ENCODE measurements at places on chromosomes 6 and 20.

DNA sequence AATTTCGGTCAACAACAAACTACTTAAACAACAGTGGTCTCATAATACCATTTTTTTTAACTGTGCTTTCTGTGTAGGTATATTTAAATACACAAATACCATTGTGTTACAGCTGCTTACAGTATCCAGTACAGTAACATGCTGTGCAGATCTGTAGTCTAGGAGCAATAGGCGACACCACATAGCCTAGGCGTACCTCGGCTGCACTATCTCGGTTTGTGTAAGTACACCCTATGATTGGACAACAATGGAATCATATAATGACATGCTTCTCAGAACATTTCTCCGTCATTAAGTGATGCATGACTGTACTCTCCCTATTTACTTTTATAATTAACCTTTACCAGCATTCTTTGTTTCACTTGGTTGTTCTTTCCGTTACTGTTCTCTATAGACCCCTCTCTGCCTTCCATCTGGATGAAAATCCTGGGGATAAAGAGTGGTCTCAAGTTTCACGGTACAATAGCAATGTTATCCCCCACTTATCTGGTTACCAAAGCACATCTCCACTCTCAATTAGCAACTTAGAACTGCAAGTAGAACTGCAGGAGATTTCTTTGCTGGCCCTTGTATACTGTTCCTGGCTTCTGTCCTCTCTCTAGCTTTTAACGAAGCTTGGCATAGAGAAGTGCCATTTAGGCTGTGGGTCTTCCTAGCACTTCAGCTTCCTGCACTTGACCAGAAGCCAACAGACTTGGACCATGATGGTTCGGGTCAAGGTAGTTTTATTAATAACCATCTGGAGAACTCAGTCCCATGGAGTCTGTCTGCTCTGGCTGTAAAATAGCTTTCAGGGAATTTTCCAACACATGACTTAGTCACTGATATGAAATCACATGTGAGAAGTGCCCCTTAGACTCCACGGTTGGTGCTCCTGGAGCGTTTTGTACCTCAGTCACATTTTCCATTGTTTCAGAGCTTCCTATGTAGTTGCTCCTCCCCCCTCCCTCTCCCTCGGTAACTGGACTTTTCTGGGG, 80.4 kb upstream of the POPDC3 start:
- DNase-seq = no peak

GRCh38 chr6:161557333-161558107, 283.7 kb upstream of the AGPAT4 start:
- DNase-seq = no peak

DNA sequence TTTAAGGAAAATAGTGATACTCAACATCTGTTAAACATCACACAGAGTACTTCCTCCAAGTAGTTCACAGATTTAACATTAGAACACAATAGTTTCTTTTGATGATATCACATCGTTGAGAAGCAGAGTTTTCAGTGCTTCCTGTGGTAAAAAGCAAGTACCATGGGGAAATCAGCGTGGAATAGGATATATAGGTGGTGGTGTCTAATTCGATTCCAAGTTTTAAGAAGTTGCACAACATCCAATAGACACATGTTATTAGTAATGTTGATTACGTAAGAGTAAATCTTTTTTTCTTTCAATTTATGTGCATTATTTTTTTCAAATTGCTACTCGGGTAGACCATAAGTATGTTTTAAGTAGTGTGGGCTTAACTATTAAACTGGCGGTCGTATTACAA, 360.7 kb downstream of the NKAIN2 start:
- no peak for DNase-seq

DNA sequence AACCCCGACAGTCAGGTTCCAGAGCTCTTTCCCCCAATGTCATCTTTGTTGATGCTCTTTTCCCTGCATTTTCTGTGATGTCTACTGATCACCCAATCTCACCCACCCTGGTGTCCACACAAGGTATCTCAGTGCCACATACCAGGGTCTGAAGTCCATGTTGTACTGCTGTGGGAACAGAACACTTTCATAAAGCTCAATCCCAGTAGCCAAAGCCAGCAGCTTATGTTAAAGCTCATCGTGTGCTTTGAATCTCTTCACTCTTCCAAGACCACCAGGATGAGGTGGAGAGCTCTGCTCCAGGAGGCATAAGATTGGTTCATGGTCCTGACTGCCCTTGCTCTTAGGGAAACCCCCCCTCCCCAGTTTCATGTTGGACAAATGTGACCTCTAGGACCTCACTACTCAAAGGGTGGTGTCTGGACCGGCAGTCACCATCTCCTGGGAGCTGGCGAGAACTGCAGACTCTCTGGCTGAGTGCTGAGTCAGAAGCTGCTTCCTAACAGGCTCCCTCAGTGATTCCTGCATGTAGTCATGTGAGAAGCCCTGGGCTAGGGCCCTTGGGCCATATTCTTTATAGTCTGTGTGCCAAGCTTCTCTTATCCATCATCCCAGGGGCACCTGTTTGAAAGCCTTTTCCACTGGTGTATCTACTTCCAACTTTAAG, 13.4 kb upstream of the CPNE5 start:
- DNase-seq = no peak

DNA sequence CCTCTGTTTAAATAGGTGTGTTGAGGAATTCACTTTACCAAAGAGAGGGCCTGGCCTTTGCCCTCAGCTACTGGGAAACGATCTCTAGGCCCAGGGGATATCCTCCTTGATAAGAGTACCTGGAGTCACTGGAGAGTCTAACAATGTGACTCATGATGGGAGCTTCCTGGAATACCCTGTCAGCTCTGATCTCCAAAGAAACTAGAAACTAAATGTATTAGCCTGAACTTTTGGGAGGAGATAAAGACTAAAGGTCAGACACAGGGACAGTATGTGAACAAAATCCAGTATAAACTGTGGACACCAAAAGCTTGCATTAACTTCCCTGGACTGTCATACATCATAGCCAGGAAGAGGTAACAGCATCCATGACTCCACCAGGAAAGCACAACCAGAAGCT, 148.5 kb downstream of the RNGTT start:
- DNase-seq = no peak

GRCh38 chr6:150930841-150931240, 65.3 kb downstream of the MTHFD1L start:
- no peak for DNase-seq

DNA sequence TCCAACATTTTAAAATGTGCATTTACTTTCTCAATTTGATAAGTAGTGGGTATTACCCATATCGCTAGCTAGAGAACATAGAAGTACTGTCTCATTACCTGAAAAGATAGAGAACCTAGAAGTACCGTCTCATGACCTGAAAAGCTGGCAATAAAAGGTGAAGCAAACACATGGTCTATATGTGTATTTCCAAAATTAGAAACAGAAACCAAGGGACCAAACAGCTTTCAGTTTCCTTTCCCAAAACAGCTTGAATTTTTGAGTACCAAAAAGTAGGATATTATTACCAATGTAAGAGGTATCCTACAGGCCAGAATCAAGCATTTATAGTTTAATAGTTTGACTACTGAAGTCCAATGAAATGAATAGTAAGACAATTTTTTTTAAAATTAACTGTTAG, 77.2 kb downstream of the KIF13A start:
- DNase-seq = no peak

- no peak for DNase-seq
These were observed 582.6 kb upstream of the MMS22L start for GRCh38 chr6:97865612-97866011.

GRCh38 chr20:25072226-25072811, 9.6 kb downstream of the VSX1 start:
- DNase-seq = no peak

GRCh38 chr6:126069449-126069848, 83.1 kb downstream of the TRMT11 start:
- DNase-seq = no peak

- DNase-seq = no peak
These were observed 5.8 kb downstream of the GATA5 start for GRCh38 chr20:62470001-62470400.

- no peak for DNase-seq
These were observed 13.2 kb downstream of the FILIP1 start for GRCh38 chr6:75480425-75480824.

DNA sequence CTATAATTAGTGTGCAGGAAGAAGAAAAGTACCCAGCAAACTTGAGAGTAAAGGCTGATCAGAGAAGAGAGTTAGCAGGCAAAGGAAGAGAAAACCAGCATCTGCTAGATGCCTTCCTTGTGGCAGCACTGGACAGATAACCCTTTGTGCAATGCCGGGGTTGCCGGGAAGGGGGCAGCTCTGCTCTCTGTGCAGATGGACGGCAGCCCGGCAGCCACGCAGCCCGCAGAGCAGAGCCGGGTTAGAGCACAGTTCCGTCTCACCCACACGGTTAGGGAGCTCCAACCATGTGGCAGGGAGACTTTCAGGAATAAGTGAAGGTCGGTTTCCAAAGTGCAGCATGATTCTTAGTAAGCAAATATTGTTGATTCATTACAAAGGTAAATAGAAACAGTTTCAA, 80.0 kb upstream of the RPS6KA2 start:
- no peak for DNase-seq

- DNase-seq = no peak
These were observed 71.7 kb upstream of the TRAF3IP2 start for GRCh38 chr6:111677249-111677990.
